ENCODE measurements at places on chromosomes 5 and 9. TPM values are rescaled to one million over a fixed set of nuclear protein-coding genes. Genes with fewer than 3 reads are reported as not detected.
A peak's percentile ranks its signal among the peaks of the same experiment; 100 is the strongest.

FAM78A gene
- 0.85 TPM for total RNA-seq

RAB24 gene
- 30.4 TPM for total RNA-seq

SPATA31A3 gene
- total RNA-seq: not detected

SLC6A18 gene
- total RNA-seq: not detected

CDH6 gene
- total RNA-seq: 0.61 TPM

TTC23L gene
- total RNA-seq: 0.12 TPM

DDX4 gene
- not detected for total RNA-seq

KCTD16 gene
- total RNA-seq: not detected

CDH12 gene
- total RNA-seq: not detected

NSG2 gene
- 0.95 TPM for total RNA-seq

DNA sequence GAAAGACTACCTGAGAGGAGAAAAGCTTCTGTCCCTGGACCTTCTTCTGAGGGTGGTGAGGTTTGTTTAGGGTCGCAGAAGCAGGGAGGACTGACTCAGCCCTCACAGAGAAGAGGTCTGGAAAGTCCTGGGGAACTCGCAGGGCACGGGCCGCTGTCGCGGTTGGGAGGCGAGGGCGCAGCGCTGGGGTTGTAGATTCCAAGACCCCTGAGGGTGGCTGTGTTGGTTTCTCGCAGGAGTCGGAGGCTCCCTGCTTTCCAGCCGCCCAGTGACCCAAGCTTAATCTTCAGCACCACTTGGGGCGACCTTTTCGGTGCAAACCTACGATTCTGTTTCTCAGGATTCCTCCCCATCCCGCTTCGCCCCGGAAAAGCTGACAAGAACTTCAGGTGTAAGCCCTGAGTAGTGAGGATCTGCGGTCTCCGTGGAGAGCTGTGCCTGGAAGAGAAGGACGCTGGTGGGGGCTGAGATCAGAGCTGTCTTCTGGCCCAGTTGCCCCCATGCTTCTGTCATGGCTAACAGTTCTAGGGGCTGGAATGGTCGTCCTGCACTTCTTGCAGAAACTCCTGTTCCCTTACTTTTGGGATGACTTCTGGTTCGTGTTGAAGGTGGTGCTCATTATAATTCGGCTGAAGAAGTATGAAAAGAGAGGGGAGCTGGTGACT lies 482 bp downstream of the SLC27A6 start:
- DNase-seq: no peak

DNA sequence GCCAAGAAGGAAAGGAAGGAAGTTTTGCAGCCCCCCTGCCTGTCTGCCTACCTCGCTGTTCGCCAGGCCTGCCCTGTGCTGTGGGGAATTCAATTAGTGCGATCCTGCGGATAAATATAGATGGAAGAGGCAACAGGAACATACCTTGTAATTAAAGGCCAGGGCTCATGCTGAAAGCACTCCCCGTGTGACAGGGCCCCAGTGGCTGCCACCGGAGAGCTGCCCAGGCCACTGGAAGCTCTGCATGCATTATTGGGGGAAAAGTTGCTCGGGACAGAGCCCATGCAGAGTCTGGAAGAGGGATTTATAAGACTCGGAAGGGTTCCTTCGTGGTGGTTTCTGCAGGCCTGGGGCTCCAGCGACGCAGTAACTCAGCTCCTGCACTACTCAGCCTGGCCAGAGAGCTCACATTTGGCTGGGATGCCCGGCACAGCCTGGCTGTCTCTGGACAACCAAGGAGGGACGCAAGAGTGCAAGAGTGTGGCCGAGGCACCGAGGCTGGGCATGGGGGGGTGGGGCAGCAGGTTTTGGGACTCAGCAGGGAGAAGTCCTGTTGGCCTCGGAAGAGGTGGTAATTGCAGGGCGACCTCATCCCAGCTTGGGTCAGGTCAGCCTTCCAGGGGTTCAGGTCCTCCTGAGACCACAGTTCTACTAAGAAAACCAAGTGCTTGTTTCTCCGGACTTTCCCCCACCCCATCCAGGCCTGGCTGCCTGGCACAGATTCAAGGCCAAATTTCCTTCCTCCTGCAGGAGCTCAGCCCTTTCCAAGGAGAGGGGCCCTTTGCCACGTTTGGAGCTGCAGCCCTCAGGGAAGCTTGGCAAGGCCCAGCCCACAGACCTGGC lies 68.1 kb upstream of the GGTA1 start:
- DNase-seq: no peak

DNA sequence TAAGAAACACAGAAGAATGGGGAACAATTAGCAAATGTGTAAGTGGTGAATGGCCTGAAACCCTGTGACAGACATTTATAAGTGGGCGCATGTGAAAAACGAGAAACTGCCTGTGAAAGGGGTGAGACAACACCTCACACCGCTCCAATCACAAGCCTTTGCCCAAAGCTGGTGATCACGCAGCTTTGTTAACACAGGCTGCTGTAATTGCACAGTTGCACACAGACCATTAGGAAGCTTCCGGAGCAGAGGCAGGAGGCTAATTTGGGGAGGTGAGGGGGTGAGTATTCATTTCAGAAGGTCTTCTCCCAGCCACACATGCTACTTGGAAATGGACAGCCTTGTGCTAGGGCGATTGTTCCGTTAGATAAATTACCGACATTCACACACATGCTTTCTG lies 294.0 kb downstream of the MED10 start:
- DNase-seq: no peak

- peak; percentile 94 for DNase-seq
These were observed 8.8 kb upstream of the TRAF1 start for GRCh38 chr9:120935383-120935857.

DNA sequence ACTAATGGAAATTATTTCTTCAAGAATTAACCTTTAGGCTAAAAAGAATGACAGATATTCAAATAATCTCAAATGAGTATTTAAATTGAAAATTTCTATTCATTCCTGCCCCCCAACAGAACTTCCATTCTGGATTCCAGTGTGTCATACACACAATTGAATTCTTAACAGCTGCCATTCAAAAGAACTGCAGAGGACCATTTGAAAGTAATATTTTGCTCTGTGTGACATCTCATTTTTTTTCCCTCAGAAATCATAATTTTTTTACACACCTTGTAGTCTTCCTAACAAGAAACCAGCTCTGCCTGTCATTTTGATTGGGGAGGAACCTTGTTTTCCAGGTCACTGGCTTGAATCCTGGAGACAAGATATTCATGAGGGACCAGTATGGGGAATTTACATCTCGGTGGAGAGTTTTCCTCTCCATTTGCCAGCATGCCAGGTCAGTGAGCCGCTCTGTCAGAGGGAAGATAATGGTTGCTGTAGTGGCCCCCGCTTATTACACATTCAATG lies 358.7 kb upstream of the ITGA1 start:
- no peak for DNase-seq

GRCh38 chr9:79053598-79053997 lies 518.2 kb upstream of the TLE4 start:
- no peak for DNase-seq

- no peak for DNase-seq
These were observed 39.8 kb downstream of the MAMDC2 start for GRCh38 chr9:70083429-70083828.

DNA sequence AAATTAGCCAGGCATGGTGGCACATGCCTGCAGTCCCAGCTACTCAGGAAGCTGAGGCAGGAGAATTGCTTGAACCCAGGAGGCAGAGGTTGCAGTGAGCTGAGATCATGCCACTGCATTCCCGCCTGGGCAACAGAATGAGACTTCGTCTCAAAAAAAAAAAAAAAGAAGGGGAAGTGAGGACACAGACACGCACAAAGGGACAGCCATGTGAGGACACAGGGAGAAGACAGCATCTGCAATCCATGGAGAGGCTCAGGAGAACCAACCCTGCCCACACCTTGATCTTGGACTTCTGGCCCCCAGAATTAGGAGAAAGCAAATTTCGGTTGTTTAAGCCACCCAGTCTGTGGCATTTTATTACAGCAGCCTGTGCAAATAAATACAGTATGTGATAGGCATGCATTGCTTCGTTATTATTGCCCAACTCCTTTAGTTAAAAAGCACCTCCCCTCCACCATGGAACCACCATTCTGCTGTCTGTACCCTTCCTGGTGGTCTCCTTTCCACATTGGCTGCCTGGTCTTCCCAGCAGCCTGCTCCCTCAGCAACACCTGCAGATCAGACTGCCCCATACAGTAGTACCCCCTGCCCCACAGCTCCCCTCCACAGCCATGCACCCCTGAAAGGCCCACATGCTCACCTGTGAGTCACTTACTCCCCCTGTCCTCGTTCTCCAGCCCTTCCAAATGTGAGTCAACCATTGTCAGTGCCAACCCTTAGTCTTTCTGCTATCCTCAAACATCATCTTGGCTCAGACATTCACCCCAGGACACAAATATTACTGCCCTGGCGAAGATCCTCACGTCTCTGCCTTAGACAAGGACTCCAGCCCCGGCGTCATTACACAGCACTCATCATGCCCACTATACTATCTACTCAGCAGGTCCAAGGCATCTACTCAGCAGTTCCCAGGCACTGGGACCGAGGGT lies 128.8 kb downstream of the ROR2 start:
- DNase-seq: peak; percentile 24

GRCh38 chr5:119527351-119527750 lies 75.1 kb downstream of the HSD17B4 start:
- DNase-seq: no peak

GRCh38 chr5:172792701-172793570 lies 21.9 kb upstream of the DUSP1 start:
- no peak for DNase-seq

GRCh38 chr5:8683496-8683895 lies 814.5 kb downstream of the MTRR start:
- no peak for DNase-seq

DNA sequence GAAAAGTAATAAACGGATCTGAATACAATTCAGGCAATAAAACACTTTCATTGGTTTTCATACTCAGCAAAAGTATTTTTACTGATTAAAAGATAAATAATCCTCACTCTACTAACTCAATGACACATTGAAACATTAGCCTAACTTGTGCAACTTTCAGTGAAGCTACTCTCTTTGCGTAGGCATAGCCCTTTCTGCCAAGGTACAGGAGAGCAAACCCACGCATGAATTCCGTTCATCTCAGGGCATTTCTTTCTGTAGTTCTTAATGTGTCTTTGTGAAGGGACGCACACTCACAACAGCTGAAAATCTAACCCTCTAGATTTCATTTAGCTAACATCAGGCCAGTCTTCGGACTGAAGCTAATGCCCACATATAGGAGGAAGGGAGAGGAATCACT lies 66.4 kb upstream of the TLE1 start:
- no peak for DNase-seq

DNA sequence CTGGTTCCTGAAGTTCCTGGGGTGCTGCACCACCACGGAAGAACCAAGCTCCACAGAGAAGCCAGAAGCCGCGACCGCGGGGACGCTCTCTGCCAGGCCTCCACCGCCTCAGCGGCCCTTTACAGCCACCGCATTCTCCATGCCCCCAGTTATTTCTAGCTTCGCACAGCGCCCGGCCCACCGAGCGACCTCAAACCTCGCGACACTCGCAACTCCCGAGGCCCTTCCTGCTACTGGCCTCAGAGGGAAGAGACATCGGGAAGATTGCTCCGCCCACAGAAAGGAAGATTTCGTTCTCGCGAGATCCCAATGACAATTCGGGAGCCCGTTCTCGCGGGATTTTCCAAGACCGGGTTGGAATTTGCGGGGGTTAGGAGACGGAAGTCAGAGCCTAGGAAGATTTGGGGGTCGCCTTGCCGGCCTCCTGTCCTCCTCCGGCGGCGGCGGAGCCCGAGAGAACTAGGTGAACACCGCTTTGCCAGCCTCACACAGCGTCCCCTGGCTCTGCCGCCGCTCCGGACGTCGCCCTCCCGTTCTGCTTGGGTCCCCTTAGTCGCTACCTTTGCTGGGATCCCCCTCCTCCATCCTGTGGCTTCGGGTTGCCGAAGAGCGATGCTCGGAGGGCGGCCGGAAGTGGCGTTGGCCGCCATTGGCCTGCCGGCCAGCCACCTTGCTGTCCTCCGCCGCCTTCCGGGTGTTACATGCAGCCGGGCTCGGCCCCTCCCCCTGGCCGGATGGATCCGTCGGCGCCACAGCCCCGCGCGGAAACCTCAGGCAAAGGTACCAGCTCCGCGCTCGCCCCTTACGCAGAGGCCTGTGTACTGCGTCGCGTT lies at the start of gene ERCC6L2:
TSS of gene ERCC6L2 (plus strand) at position 387 of the 833 bp plus-strand sequence. CDS start at position 735, 348 bp downstream.
- DNase-seq: peak; percentile 96

DNA sequence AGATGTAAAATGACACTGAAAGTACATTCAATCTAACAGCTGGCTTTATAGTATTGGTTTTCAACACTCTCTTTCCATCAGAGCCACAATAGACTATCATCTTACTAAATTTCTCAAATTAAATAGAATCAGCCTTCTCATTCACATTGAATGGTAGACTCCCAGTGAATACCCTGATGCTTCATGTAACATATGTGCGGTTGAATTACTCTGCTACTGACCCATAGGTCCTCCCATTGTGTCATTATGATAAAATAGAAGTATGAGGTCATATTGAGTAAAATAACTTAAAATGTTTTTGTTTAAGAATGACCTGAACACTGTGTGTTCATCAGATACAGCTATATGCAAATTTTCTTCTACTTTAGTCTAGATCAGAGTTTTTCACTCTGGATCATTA lies 75.9 kb upstream of the ADAMTSL1 start:
- no peak for DNase-seq

GRCh38 chr5:154895606-154896561 lies 37.5 kb downstream of the CNOT8 start:
- DNase-seq: no peak

GRCh38 chr5:71680510-71680909 lies 38.6 kb upstream of the CARTPT start:
- DNase-seq: no peak

DNA sequence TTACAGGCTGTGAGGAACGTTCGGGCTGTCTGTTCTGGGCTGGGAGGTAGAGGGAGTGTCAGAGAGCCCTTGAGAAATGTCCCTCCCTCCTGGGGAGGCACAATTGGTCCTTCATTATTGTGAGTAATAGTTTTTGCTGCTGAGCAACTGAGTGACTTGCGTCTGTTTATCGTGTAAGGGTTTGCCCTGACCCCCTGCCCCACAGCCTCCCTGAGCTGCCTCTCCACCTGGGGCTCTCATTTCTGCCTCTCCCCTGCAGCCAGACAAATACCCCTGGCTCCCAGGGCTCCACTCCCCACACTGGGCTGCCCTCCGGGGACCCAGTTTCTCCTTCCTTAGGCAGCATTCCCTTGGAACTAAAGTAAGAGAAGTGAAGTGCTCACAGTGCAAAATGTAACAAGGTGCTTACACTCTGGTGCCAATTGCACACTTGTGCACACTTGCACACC lies 174.9 kb upstream of the MVB12B start:
- no peak for DNase-seq

- peak; percentile 47 for DNase-seq
These were observed 12.8 kb downstream of the NOTCH1 start for GRCh38 chr9:136532799-136533774.

GRCh38 chr9:133460405-133461175 lies 812 bp downstream of the CACFD1 start:
- peak; percentile 90 for DNase-seq

Data from left colon (tissue), 2 donors.